ENCODE measurements at places on chromosomes 7 and 10.
A peak's percentile ranks its signal among the peaks of the same experiment; 100 is the strongest.

DNA sequence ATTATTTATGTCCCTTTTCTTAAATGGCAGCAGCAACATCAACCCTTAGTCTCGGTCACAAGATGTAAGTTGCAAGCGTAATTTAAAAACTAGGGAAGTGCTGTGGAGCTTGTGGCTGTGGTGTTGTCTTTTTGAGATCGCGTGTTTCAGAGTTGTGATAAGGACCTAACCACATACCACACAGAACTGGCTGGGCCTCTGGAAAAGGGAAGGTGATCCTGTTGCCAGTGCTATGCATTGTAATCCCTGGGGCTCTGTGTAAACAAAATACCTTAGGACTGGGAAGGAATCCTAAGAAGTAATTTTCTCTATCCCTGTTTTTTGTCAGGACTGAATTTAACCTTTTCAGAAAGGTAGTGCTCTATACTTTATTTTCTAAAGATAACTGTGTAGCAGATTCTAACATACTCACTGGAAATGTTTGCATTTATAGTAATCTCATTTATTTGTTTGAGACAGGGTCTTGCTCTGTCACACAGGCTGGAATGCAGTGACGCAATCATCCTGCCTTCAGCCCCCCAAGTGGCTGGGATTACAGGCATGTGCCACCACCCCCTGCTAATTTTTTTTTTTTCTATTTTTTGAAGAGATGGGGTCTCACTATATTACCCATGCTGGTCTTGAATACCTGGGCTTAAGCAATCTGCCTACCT lies 60.4 kb downstream of the INPP5F start:
- no peak for DNase-seq

DNA sequence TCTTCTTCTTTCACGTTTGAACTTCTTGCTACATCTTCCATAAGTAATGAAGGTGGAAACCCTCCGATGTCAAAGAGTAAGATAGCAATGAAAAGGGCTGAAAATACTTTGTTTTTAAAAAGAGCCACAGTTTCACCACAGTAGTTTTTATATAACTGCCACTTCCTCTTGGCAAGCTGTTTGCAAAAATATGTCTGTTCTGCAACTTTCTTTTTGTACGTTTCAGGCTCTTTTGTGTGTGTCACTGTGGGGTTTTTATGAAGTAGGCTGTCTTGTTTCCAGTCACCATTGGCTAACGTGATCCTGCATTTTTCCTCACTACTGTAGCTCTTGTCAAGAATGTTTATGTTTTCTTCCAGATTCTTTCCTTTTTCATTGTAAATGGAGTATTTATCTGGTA lies 55.6 kb downstream of the SLC16A9 start:
- DNase-seq: no peak

GRCh38 chr7:93231799-93232672 lies at the start of gene VPS50:
VPS50 (plus strand) TSS chr7:93232366; CDS start chr7:93232468, 102 bp downstream.
- peak; percentile 88 for DNase-seq

GRCh38 chr10:107437921-107438320 lies 273.4 kb upstream of the SORCS1 start:
- DNase-seq: no peak

DNA sequence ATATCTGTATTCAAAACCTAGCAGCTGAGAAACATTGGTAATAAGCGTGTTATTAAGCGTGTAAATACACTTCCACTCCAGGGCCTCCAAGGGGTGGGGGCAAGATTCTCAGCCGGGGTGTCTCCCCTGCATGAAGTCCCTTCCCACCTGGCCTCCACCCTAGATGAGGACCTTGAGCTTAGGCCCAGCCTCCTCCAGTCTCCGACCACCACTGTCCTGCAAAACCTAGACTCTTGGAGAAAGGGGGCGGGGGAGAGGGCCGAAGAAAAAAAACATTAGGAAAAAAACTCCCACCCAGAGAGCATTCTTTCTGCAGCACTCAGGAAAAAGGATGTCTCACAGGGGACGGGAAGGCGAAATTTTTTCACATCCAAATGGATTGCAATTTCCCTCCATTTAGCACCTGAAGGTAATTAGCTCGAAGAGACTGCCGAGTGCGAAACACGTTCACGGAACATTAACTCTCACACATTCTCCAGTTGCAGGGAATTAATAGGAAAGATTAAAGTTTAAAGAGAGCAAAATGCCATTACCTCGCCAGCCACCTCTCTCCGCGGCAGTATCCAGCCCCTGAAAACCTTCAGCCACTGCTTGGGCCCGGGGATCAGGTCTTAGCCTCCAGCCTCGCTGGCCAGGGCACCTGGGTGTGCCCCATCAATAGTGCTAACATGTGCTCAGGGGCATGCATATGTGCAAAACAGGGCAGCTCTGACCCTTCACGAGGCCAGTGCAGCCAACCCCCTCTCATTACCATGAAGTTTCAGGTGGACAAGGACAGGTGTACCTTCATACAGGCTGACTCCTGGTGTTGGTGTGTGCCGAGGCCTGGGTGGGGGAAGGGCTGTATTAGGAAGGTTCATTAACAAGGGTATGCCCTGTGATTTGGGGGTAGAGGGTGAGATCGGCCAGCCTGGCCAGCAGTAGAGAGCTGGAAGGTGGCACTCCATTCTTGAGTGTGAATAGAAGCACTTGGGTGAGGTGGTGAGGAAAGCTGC lies 77.2 kb downstream of the HIF1AN start:
- DNase-seq: no peak

All from stimulated activated CD4-positive, alpha-beta T cell treated with anti-CD3 and anti-CD28 coated beads, TNF-alpha, amount 100 ng/mL, for 48 hours (primary cell).